Stimulated activated CD4-positive, alpha-beta T cell treated with anti-CD3 and anti-CD28 coated beads, Interleukin-1b, Interleukin-23, amount 100 ng/mL, for 24 hours (primary cell): ENCODE measurements at places on chromosomes 3 and 15.
A peak's percentile ranks its signal among the peaks of the same experiment; 100 is the strongest.

DNA sequence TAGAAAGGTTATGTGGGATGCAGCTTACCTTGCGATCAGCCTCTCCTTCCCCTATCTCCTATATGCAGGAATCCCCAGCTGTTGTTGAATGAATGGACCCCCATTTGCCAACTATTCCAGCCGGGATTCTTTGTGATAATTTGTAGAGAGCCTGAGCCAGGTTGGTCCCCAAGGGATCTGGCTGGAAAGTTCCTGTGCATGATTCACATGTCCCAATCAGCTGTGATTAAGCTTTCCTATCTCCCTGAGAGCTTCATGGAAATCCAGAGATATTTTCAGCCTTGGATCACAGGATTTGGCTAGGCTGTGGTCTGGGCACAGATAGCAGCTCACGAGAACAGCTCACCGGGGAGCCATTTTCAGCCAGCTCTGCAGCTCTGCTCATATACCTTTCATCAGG is 76.7 kb downstream of the ARNT2 start:
- DNase-seq, result no peak

- DNase-seq, result no peak
Observed at GRCh38 chr15:38662033-38662802, 97.6 kb upstream of the RASGRP1 start.

- peak; percentile 4 for DNase-seq
Observed at GRCh38 chr3:115819785-115820384, 196.6 kb downstream of the GAP43 start.

DNA sequence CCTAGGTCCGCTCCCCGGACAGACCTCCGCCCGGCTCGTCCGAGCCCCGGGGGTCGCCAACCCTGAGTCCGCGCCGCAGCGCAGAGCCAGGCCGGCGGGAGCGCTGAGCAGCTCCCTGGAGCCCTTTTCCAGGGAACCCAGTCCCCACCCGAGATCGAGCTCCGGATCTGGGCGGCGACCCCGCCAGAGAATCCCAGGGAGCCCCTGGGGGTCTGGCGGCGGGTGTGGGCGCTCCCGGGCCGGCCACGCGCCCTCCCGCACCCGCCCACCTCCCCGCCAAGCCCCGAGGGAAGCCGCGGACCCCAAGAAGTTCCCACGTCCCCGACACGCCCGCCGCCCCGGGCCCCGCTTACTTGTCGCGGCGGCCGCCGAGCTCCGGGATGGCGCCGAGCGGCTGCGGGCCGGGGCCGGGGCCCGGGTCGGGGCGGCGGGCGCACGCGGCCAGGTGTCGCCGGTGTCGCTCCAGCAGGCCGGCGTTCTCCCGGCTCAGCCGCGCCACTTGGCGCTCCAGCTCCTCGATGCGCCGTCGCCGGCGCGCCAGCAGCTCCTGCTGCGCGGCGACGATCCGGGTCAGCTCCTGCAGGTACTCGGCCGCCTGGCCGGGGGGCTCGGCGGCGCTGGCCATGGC is 137.7 kb downstream of the NUP210 start:
- DNase-seq, result no peak

GRCh38 chr3:145058483-145058882 is 1086.9 kb downstream of the DIPK2A start:
- DNase-seq, result no peak

DNA sequence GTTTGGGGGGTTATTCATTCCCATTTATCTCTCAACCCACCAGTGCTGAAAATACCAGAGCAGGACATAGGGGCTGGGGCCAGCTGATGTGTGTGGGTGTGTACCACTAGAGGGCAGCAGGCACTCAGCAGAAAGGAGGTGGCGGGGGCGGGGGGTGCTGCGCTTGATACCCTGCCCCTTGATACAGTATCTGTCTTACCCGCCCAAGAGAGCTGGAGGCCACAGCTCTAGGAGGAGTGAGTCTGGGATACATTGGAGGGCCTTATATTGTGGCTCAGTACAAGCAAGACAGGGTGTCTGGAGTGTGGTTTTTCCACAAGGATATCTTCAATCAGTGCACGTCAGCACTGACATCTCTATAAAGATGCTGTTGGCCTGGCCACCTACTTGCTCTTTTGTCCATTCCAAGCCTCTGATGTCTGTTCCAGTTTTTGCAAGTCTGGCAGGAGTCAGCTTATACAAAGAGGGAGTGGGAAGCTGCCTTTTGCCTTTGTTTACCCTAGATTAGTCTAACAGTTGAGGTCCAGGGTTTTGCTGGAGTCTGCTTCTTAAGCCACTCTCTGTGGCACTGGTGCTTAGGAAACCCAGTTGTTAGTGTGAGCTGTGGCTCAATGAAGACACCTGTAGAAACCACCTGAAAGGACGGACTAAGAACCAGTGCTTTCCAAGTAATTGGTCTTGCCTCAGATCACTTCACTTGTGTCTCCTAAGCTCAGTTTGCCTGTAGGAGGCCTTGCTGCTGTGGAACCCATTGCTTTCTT is 1.5 kb upstream of the RBM15B start:
- DNase-seq, result no peak

- DNase-seq, result no peak
Observed at GRCh38 chr3:58421004-58421403, 12.6 kb downstream of the PDHB start.

- no peak for DNase-seq
Observed at GRCh38 chr3:86303935-86304334, 687.0 kb downstream of the VGLL3 start.

DNA sequence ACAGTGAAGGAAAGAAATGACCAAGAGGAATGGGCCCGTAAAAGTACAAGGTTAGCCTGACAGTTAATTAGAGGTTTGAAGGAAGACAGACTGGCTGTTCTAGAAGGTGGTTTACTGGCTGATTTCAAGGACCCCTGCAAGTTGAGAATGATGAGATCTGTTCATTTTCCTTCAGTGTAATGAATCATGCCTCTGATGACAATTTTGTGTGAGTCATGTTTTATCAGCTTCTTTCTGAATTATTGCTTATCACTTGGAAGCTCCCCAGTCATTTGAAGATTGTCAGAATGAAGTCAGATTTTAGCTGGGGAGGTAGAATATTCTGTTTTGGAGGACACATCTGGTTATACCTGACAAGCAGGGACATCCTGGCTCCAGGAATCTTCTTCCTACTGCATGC is 50.6 kb downstream of the DRD3 start:
- no peak for DNase-seq

- DNase-seq, result peak; percentile 45
Observed at GRCh38 chr3:39383045-39383880, at the start of gene SLC25A38. TSS of gene SLC25A38 (plus strand) at chr3:39383370. CDS start at chr3:39383725, 355 bp downstream.

- DNase-seq, result no peak
Observed at GRCh38 chr3:107976202-107976800, 114.5 kb downstream of the CD47 start.

DNA sequence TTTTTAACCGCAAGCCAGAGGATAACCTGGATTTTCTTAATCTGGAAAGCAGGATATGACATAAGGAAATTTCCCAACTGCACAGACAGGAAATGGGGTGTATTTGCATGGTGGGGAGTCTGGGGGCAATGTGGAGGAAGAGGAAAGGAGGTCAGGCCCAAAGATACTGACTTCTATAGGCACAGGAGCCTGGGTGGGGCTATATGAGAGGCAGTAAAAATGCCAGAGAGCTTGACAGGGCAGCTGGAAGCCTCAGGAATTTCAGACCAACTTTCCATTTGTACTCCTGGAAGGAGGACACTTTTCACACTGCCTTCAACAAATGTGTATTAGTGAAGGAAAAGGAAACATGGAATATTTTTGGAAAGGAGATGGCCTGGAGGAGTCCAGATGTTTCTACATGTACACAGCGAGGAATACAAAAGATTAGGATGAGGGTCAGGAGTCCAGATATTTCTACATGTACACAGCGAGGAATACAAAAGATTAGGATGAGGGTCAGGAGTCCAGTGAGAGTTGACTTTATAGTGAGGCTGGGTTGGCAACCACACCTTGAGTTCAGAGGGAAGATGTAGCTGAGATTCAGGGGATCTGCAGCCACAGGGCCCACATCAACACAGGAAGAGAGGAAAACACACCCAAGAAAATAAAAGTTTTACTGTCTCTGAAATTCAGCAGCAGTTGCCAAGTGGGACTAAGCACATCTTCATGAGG is 111.9 kb upstream of the PTPRG start:
- DNase-seq, result no peak

- no peak for DNase-seq
Observed at GRCh38 chr3:194661374-194661773, 10.6 kb downstream of the LSG1 start.

DNA sequence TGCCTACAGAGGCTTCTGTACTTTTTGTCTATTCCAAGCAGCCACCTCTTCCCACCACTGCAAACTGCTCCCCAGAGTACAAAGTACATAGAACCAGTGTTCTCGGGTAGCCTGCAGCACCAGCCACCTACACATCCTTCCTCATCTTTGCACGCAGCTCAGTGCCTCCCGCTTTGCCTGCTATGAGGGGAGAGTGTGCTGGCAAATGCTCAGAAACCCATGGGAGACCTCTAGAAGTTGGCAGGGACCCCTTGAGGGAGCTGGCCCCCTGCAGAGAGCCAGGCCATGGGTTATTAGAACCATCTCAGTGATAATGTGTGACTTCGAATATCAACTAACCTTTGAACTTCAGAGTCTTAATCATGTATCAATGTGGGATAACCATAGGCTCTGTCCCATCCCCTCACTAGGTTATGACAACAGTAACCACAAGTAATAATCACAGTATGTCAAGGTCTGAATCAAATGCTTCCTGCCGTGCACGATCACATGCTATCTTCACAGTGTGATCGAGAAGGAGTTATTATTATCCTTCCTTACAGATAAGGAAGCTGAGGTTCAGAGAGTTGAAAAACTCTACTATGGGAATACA is 22.8 kb upstream of the SMAD3 start:
- no peak for DNase-seq

- DNase-seq, result no peak
Observed at GRCh38 chr3:4475804-4476203, 8.7 kb upstream of the SUMF1 start.

DNA sequence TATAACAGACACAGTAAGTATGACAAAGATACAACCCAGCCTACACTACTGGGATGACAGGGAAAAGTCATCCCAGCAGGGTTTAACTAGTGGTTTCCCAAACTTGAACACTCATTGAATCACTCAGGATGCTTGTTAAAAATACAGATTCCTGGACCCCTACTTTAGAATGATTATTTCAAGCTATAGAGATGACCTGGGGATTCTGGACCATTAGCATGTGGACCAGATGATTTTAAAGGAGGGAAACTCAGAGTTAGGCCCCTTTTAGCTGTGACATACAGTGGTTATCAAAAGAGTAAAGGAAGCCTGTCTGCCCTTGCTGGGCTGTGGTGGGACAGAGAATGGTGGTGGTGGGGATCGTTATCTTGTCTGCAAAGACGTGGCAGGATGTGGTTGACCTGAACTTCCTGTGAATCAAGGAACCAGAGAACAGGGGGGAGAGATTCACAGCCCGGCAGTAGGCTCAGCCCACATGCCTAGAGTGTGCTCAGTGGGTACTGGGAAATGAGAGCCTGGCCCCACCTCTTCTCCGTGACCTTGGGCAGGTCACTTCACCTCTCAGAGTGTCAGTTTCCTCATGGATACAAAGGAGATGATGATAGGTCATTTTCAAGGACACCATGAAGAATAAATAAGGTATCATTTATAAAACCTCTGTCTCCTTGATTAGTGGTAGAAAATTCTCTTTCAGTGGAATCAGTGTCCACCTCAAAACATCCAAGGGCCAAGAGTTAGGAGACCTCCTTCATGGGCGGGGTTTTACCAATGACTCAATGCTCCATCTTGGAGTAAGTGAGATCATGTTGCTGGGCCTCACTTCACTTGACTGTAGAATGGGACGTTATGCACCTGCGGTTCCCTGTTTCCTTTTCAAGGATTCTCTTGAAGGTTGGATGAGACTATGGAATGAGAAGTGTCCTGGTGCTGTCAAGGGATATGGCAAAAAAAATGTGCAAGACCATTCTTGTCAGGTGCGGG is 306.5 kb downstream of the RPLP1 start:
- peak; percentile 60 for DNase-seq

DNA sequence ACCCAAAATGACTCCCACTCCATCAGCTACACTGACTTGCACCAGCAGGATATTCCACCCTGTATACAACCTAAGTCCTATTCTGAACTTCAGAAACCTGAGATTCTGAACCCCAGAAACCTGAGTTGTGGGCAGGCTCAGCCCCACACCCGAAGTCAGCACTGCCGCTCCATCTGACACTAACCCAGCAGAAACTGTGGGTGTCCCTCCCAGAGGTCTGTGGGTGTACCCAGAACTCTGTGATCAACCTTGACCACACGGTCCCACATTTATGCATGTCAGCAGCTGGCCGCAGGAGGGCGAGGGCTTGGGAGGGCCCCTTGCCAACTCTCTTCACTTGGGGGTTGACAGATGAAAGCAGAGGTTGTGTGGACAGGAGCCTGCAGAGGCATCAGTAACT is 9.3 kb downstream of the OXTR start:
- no peak for DNase-seq

- DNase-seq, result no peak
Observed at GRCh38 chr15:65246026-65246714, 34.9 kb upstream of the CILP start.

DNA sequence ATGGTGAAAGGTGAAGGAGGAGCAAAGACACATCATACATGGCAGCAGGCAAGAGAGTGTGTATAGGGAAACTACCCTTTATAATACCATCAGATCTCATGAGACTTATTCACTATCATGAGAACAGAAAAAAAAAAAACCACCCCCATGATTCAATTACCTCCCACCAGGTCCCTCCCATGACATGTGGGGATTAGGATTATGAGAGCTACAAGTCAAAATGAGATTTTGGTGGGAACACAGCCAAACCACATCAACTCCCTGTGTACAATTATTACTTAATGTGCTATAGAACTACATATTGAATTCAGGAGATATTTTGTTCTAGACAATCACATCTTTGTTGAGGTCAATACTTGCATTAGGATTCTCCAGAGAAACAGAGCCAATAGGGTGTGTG is 313.4 kb downstream of the CNTN6 start:
- DNase-seq, result no peak

DNA sequence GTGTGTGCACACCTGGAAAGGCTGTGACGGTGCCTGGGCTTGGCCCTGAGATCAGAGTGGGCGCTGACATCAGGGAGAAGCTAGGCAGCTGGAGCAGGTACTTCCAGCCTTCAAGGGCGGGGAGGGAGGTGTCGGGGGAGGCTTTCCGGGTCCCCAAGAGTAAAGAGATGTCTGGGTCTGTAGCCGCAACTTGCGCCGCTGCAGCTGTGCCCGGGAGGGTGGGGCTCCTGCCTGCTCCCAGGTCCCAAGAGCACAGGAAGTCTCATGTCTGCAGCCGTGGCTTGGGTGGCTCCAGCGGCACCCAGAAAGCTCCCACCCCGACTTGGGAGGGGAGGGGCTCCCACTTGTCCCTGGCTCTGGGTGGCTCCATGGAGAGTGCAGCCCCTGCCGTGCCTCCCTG is 103.2 kb upstream of the BNIP2 start:
- DNase-seq, result no peak

GRCh38 chr3:10997196-10997595 is 4.6 kb downstream of the SLC6A1 start:
- DNase-seq, result no peak
